ENCODE measurements at places on chromosomes 6 and 20.

DNA sequence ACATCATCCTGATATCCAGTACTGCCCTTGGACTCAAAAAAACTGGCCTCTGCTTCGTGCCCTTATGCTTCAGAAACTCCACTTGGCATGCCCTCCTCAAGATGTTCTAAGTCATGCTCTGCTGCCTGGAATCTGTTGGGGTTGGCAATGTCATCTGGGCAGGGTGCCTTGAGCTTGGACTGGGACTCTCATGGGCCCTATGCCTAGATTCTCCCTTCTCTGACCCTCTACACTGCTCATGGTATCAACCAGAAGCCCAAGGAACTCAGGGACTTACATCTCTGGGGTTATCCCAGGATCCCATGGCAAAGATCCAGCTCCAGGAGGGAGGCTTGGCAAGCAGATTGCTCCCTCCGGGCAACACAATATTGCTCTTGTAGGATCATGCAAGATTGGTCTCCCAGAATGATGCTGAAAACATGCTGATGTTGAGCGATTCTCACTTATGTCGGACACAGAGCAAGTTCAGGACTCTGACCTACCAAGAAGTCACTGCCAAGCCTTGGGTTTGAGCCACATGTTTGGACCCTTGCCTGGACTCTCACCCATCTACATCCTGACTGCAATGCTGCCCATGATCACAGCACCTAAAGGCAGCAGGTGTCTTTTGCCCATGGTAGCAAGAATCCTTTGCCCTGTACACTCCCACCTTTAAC lies 88.8 kb downstream of the ADAT2 start:
- no peak for DNase-seq

DNA sequence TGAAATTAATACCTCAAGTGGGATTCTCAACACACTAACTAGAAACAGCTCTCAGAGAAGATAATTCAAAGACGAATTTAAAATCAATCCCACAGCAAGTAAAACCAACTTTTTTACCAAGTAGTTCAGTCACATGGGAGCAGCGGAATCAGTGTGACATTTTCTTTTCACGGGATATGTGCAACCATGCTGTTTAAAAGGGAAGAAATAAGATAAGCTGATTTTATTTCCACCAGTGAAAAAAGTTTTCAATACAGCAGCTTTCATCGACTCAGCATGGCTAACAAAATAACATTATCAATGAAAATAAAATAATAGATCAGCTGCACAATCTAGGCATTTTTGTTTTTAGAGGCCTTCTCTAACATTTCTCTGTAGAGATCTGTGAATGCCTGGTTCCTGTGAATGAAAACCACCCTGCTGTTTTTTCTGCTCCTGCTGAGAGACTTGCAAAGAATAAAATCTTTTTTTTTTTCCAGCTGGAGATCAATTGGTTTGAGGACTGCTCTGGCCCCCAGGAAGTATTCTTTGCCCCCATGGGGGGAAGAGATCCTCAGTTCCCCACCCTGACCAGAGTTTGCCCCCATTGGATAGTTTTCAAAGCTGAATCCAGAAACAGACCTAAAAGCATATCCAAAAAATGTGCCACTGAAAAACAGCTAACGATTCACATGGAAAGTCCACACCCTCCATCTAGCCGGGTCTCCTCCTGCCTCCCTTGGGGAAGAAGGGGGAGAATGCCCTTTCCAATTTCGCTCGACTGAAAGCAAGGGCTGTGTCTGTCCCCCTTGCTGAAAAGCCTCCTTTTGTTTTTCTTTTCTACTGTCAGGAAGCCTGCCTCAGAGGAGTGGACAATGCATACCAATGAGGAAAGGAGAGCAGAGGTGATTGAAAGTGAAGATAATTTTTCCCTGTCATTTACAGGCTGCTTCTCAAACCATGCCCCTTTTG lies 317.6 kb downstream of the PRKN start:
- DNase-seq: no peak

DNA sequence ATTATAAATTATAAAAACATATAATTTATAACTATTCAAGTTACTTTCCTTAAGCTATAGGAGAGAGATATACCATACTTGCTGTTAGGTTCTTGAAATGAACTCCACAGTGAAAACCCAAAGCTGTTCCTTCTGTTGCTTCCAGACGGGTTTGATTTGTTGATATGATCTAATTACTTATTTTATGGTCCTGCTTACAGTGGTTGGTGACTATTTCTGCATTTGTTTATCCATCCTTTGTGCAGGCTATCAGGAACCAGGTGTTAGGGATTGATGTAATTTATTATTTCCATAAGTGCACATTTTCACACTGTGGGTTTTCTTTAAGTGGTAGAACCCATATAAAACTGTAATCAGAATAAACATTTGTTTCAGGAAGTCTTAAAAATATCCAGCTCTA lies 167.1 kb downstream of the KIF6 start:
- no peak for DNase-seq

- no peak for DNase-seq
Measured at GRCh38 chr20:35791821-35792220, 20.0 kb downstream of the PHF20 start.

GRCh38 chr6:133309579-133309978 lies 68.4 kb downstream of the EYA4 start:
- no peak for DNase-seq

DNA sequence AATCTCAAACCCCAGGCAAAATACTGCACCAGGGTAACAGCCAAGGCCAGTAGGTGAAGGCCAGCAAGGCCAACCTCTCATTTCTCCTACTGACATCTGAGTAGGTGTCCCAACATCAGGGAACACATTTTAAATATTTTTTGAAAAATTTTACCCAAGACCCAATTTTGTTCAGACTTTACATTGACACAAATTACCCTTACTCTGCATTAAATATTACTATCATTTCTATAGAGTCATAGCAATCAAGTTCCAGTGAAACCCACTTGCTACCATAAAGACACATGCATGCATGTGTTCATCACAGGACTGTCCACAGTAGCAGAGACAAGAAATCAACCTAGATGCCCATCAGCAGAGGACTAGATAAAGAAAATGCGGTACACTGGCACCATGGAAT lies 99.9 kb downstream of the NRN1 start:
- no peak for DNase-seq

- no peak for DNase-seq
Measured at GRCh38 chr6:116118608-116119007, 7.3 kb downstream of the COL10A1 start.

- DNase-seq: no peak
Measured at GRCh38 chr6:56890066-56890465, 64.8 kb upstream of the BEND6 start.

DNA sequence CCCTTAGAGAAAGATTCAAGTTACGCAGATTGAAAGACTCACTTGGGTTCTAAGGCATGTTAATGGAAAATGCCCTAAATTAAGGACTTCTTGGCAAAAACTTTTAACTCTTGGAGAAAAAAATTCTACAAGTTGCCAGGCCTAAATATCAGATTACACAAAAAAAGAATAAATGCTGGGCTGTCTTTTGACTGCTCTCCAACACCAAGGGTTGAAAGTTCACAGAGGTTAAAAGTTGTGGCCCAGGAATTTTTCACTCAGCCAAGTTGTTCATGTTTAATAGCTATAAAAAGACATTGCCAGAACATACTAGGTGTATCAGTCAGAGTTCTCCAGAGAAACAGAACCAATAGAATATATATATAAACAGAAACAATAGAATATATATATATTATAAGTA lies 268.4 kb upstream of the PRND start:
- no peak for DNase-seq

GRCh38 chr6:20853828-20854227 lies 319.6 kb downstream of the CDKAL1 start:
- DNase-seq: no peak

DNA sequence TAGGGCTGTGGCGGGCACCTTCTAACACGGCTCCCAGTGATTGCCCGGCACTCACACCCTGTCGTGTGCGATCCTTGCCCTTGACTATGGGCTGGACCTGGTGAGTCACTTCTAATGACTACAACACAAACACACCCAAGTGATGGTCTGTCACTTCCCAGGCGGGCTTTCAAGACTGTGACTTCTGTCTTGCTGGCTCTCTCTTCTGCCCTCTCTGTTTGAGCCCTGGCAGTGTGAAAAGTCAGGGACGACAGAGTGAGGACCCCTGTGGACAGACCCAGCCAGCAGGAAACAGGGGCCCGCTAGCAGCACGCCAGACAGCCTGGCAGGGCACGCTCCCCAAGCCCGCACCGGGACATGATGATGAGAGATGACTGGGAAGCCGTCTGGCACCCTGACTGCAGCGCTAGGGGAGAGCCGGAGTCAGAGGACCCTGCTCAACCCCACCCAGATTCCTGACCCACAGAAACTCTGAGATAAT lies 43.0 kb downstream of the KIF16B start:
- DNase-seq: no peak

GRCh38 chr20:276620-277495 lies 13.7 kb downstream of the C20orf96 start:
- no peak for DNase-seq

- no peak for DNase-seq
Measured at GRCh38 chr20:14916360-14916920, 579.0 kb upstream of the FLRT3 start.

- no peak for DNase-seq
Measured at GRCh38 chr6:13851330-13851729, 37.0 kb upstream of the MCUR1 start.

DNA sequence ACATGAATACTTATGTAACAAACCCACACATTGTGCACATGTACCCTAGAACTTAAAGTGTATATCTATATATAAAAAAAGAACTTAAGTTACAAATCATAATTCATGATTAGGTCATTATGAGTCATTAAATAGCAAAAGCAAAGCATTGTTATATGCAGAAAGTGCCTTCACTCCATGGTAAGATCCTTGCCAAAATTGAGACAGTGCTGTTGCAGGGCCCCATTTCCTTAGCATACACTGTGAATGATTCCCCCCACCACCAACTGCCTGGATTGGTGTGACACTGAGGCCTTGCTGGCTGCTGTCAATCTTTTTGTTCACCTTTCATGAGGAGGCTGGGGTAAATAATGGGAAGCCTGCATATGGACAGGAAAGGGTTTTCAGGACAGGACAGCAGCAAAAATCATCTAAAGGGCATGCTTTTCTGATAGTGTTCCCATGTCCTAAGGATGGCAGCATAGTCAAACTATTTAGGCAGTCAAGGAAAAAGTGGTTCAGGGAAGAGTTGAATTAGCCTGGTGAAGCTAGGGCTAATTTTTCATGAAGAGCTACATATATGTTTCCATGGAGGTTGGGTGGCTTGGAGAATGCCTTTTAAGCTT lies 188.2 kb upstream of the ASCC3 start:
- DNase-seq: no peak

- no peak for DNase-seq
Measured at GRCh38 chr20:32516583-32517517, 68.3 kb downstream of the NOL4L start.

GRCh38 chr6:44925100-44925739 lies 402.9 kb upstream of the RUNX2 start:
- no peak for DNase-seq

GRCh38 chr6:79538106-79538971 lies 1.1 kb upstream of the LCA5 start:
- DNase-seq: peak; percentile 7

DNA sequence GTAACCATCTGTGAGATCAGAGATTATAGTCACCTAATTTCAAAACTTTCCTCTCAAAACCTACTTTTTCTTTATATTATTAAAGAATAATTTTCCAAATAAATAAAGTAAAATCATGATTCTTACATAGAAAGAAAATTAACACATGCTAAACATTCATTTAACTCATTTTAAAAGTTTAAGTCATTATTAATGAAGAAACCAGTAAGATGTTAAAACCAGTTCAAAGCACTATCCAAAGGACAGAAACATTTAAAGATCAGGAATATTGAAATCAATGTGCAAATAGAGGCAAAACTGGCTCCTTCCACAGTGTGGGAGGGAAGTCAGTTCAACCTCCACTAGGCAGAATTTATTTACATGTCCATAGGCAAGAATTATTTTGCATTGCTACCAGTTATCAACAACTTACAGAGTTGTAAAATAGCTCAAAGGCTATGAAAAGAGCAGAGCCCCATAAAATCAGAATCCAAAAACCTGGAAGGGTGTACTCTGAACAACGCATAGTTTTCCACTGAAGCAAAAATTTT lies 146.9 kb downstream of the KHDC1L start:
- no peak for DNase-seq

GRCh38 chr6:34922177-34922663 lies 33.2 kb downstream of the ANKS1A start:
- no peak for DNase-seq

GRCh38 chr6:157558049-157558448 lies 177.1 kb downstream of the ZDHHC14 start:
- DNase-seq: no peak

GRCh38 chr20:9989066-9989724 lies 45.6 kb upstream of the ANKEF1 start:
- DNase-seq: no peak

- DNase-seq: no peak
Measured at GRCh38 chr20:48528346-48528745, 299.5 kb downstream of the PREX1 start.

DNA sequence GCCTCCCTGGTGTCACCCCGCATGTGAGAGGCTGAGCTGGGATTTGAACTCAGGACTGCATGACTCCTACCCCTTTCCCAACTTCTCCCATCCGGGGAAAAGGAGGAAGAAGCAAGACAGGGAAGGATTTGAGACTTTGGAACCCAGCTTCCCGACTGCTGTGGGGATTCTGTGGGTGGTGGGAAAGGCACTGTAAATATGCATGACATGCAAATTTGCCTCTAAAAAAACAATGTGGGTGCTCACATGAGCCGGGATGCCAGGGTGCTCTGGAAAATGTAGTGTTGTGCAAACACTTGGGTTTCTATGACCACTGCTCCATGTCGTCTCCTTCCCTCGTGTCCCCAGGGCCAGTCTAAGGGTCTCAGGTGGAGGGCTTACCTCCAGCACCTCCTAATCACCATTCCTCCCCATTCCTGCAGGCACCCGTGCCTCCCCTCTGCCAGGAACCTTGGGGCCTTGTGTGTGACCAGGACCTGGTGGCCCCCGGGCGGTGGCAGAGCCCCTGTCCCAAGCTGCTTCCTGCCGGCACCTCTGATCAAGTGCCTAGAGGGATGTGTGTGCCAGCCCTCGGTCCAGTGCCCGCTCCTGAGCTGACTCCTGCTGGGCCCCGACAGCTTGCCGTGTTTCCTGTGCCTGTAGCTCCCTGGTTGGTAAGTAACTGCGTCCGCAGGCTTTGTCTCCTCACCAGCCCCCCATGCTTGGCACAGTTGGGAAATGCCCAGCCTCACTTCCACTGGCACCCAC lies 60.7 kb downstream of the DLGAP4 start:
- no peak for DNase-seq

DNA sequence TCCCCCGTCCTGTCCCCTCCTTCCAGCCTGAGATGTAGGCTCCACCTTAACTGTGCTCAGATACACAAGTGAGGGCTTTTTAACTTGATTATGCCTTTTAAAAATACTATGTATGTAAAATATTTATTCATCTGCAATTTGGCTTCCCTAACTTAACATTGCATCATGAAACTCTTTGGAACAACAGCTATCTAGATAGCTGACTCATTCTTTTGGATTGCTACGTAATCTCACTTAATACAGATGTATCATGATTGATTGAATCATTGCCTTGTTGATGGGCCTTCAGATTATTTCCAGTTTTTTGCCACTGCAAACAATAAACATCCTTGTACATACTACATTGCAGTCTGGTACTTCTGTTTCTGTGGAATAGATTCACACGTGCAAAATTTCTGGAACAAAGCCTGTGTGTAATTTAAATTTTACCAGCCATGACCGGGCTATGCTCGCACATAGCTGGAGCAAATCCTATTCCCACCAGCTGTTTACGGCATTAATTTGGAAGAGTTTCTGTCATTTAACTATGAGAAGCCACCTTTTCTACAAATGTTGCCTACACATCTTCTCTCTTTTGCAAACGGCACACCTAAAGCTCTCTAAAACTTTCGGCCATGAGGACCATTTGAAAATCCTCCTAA lies 6.5 kb downstream of the PRND start:
- no peak for DNase-seq
